PC-3 (cell line): ENCODE measurements at places on chromosomes 7 and 10. TPM values are rescaled to one million over a fixed set of nuclear protein-coding genes. Genes with fewer than 3 reads are reported as not detected.

Gene CALML3
- not detected in 2 replicates for total RNA-seq

Gene CCDC146
- total RNA-seq, result 4.7 TPM in 1 of 2 replicates, not detected in the other

Gene CLRN3
- not detected in 2 replicates for total RNA-seq

Gene ADAMTS14
- total RNA-seq, result 0.91 and 1.4 TPM in 2 replicates

Gene LRRN3
- not detected in 2 replicates for total RNA-seq

Gene ELN
- 0.07 TPM in 1 of 2 replicates, not detected in the other for total RNA-seq

Gene SORCS3
- 0.46 TPM in 1 of 2 replicates, not detected in the other for total RNA-seq

Gene FANK1
- total RNA-seq, result 0.95 and 2.4 TPM in 2 replicates

Gene ASAH2
- 0.75 and 14.0 TPM in 2 replicates for total RNA-seq

Gene WNT16
- not detected in 2 replicates for total RNA-seq

Gene PPP1R3A
- not detected in 2 replicates for total RNA-seq

Gene BLOC1S2
- total RNA-seq, result 33.7 and 46.4 TPM in 2 replicates

Gene PRR15
- 23.4 and 26.6 TPM in 2 replicates for total RNA-seq

Gene AGBL3
- 1.9 and 2.5 TPM in 2 replicates for total RNA-seq

Gene JAZF1
- total RNA-seq, result 2.2 and 2.3 TPM in 2 replicates

Gene FRAT1
- 4.1 and 4.4 TPM in 2 replicates for total RNA-seq

Gene KCNMA1
- total RNA-seq, result 143 and 193 TPM in 2 replicates

Gene CAMK1D
- total RNA-seq, result 1.3 and 2.1 TPM in 2 replicates

Gene MYL10
- 0.69 TPM in 1 of 2 replicates, not detected in the other for total RNA-seq

Gene CCDC172
- total RNA-seq, result not detected in 2 replicates

Gene SRRT
- 177 and 268 TPM in 2 replicates for total RNA-seq

Gene HTRA1
- total RNA-seq, result 18.6 and 21.3 TPM in 2 replicates
